Esophagus squamous epithelium (tissue), 5 donors: ENCODE measurements at places on chromosomes 7 and 10.

DNA sequence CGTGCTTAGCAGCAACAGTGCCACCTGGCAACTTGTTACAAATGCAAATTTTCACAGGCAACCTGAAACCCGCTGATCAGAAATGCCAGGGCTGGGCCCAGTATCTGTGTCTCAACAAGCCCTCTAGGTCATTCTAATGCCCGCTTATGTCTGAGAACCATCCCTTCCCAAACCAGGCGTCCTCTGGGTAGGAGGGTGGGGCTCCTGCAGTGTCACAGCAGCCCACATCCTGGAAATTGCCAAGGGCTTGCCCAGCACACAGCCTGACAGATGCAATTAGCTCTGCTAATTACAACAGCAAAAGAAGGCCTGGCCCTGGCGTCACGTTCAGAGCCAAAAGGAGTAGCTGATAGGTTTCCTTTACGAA, 15.9 kb downstream of the ITPRIP start:
- DNase-seq: no peak

- no peak for DNase-seq
Observed at GRCh38 chr7:157972914-157973313, 614.7 kb downstream of the PTPRN2 start.

DNA sequence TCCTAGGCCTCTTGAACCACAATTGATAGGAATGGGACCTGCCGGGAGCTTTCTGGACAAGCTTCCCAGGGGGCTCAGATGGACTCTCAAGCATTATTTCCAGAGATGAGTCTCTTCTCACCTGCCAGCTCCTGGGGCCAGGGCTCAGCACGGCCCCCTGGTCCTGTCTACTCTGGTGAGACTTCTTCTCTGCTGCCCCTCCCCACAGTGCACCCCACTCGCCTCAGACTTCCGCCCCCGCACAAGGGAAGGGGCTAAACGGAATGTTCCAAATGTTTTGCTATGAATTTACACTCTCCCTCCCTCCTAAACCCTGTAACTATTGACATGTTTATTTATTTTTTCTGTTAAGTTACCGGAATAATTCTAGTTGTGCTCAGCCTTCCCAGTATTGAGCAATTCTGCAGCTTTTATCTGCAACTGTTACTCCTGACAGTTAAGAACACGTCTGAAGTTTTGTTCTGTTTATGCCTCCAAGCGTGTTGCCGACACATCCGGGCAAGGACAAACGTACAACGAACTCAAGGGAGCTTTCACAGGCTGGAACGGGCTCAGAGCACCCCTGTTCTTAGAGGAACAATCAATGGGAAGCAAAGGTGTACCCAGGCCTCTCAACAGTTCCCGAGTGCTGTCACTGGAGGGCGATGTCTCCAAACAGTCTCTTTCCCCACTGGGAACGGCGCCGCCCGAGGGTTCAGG, 55.2 kb downstream of the FHIP2A start:
- no peak for DNase-seq

DNA sequence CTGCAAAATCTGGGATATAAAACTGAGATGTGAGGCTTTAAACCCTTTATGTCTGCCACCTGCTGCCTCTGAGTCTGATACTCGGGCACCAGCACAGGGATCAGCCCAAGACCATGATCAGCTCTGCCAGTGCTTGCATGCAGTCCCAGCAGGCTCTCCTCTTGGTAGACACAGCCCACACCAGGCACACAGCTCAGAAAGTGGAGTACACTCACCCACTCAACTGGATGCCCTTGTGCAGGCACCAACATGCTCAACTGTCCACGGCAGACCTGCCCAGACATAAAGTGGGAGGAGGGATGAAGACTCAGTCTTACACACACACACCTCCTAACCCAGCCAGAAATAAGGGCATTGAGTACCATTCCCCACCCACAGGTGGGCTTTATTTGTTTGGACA, 18.2 kb upstream of the MYH16 start:
- no peak for DNase-seq

DNA sequence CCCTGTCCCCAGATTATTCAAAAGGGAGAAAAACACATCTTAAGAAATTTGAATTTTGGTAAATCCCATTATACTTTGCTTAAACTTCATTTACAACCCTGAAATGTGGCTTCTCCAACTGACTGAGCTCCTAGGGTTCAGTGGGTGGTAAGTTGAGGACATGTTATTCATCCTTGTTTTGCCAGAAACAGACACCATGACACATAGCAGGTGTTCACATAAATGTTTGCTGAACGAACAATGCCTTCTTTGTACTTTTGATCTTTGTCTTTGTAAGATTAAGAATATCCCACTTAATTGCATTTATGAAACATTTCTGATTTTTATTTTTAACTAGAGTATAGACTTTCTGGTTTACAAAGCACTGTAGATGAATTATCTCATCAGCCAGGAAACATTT, 209.7 kb downstream of the GPAM start:
- DNase-seq: no peak

- DNase-seq: no peak
Observed at GRCh38 chr7:2512713-2513112, 6.9 kb upstream of the LFNG start.

GRCh38 chr7:131103997-131104396, 223.7 kb upstream of the MKLN1 start:
- no peak for DNase-seq

- DNase-seq: no peak
Observed at GRCh38 chr10:34808801-34809745, 6.0 kb downstream of the PARD3 start.

- no peak for DNase-seq
Observed at GRCh38 chr7:28745351-28745750, 212.8 kb downstream of the TRIL start.

DNA sequence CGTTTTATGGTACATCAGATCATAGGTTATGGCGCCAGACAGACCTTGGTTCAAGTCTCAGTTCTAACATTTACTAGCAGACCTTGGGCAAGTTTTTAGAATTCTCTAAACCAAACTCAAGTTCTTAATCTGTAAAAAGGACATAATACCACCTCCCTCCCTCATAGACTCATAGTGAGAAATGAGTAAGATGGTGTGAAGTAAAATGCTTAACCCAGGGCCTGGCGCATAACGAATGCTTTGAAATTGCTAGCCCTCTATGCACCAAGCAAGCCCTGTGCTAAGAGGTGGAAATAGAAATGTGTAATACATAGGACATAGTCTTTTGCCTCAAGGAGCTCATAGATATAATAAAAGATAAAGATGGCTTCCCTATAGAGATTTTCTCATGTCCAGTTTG, 17.7 kb upstream of the SLC35B4 start:
- no peak for DNase-seq

GRCh38 chr7:159211540-159212182, 67.0 kb upstream of the VIPR2 start:
- no peak for DNase-seq

DNA sequence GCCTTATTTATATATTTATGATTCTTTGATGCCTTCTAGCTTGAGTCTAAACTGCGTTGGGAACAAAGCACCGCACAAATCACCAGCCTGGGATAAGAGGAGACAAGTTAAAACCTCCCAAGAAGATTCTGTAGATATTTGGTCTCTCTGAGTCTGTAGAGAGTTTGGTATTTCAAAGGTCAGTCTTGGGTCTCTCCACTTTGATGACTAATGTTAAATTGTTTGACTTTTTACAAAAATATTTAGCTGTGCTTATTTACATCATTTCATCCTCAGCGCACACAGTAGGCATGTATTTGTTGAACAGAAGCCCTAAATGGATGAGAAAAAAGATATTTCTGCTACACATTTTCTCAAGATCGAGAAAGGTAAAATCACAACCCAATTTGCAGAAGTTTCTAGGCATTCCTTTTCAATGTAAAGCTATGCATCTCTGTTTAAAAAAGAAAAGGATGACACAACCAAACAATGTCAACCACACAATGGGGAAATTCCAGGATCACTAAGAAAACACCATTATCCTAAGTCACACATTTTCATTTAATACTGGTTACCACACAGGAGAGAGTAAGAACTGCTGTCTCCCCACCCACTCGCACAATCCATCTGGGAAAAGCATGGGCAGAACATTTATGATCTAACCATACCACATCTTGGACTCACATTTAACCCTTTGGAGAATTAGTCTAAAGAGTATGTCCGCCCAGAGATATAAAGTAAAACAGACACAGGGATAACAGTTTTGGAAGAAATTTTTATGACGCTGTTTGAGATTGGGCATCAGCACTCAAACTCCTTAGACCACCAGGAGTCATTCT, 4.4 kb downstream of the CDK6 start:
- DNase-seq: no peak

DNA sequence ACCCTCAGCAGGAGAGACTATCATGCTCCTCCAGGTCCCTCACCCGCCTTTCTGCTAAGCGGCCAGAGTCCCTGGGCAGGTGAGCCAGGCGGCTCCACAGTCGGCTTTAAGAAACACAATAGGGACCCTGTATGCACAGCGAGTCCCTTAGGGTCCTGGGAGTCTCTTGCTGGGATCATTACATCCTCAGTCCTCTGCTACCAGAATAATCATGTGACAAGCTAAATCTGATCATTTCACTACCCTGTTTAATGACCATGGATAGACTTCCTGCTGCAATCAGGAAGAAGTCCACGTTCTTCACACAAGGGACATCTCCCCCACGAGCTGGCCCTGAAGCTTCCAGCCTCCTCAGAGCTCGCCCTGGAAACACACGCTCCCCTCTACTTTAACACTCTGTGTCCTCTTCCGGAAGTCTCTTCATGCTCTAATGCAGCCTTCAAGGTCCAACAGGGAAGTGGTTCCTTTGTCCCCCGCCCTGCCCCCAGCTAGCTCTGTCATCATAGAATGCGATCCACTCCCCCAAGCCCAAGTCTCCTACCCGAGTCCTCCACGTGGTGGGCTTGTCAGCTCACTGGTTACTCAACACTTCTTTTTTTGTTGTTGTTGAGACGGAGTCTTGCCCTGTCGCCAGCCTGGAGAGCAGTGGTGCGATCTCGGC, 101.5 kb downstream of the RNF216 start:
- DNase-seq: no peak

DNA sequence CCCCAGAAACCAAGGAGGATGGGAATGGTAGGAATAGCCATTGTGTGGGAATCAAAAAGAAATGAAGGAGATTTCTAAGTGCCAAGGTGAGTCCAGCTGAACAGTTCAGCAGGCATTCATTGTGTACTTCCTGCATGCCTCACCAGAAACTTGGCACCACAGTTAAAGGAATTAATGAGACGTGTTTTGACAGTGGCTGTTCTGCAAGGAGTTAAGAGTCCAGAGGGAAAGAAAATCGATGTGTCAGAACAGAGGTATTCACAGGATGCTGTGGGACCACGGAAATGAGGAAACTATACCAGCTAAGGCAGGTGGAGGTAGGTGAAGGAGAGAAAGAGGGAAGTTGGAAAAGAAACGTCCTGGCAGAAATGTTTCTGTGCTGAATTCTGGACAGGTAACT, 78.1 kb downstream of the PRKCQ start:
- no peak for DNase-seq

- no peak for DNase-seq
Observed at GRCh38 chr7:80517282-80517747, 5.5 kb upstream of the GNAT3 start.

- DNase-seq: no peak
Observed at GRCh38 chr7:951881-952547, 2.5 kb downstream of the ADAP1 start.

DNA sequence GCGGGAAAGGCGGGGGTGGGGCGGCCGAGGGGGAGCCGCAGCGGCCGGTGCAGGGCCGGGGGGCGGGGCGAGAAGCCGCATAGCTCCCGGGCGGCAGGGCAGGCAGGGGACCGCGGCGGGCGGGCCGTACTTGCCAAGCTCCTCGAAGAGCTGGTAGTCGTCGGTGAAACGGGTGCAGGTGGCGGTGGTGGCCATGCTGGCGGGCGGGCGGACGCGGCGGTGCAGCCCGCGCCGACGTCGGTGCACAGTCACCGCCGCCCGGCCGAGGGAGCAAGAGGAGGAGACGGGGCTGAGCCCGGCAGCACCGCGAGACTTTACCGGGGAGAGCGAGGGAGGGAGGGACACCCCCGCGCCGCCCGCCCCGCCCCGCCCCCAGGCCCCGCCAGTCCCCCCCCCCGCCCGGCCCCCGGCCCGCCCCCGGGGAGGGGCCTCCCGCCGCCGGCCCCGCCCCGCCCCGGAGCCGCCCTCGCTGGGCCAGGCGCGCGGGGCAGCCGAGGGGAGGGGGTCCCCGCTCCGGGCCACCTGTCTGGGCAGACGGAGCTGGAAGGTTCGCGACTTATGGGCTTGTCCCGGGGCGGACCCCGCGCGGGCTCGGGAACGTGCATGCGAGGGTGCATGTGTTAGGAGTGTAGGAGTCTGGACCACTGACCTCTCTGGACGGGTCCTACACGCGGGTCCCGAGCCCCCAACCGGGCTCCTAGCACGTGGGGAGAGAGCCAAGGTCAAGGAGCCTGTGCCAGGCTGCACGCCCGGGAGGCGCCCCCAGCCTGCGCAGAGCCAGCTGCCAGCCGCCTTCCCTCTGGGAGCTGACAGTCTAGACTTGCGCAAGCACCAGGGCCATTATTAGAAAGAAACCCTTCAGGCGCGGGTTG, at the start of gene CAMK2G:
CAMK2G (minus strand) TSS at position 289 of the 872 bp plus-strand sequence; CDS start at position 195, 94 bp downstream.
- peak; percentile 20 for DNase-seq

- no peak for DNase-seq
Observed at GRCh38 chr10:28981007-28981406, 303.7 kb downstream of the BAMBI start.

- no peak for DNase-seq
Observed at GRCh38 chr7:143003393-143004051, 23.4 kb downstream of the OR9A2 start.

GRCh38 chr10:106935978-106936451, 228.5 kb downstream of the SORCS1 start:
- DNase-seq: no peak

GRCh38 chr7:3266240-3266639, 34.8 kb upstream of the SDK1 start:
- no peak for DNase-seq

- no peak for DNase-seq
Observed at GRCh38 chr7:77822269-77822668, 23.7 kb downstream of the PHTF2 start.

GRCh38 chr10:49109669-49110340, 5.5 kb downstream of the VSTM4 start:
- DNase-seq: no peak

DNA sequence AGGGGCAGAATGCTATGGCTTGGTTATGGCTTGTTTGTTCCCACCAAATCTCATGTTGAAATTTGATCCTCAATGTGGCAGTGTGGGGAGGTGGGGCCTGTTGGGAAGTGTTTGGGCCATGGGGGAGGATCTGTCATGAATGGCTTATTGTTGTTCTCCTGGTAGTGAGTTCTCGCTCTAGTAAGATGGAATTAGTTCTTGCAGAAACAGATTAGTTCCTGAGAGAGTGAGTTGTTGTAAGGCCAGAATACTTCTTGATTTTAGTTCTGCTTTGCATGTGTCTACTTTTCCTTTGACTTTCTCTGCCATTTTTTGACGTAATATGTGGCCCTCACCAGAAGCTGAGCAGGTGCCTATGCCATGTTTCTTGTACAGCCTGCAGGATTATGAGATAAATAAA, 188.2 kb downstream of the KIF20B start:
- no peak for DNase-seq

- no peak for DNase-seq
Observed at GRCh38 chr10:19803676-19804075, 12.6 kb upstream of the PLXDC2 start.

DNA sequence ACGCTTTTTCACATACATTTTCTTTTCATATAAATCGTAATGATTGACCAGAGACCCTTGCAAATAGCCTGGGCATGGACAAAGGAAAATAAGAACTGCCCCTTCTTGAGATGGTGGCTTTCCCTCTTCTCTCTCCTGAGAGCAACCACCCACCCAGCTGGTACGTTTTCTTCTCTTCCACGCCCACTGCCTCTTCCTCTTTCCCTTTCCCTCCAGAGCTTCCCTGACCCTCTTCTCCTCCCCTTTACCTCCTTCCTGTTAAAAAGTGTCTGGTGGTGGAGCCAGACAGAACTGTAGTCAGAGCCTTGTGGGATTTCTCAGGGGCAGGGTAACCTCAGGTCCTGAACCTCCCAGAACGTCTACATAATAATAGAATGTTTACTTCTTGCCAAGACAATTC, 23.2 kb downstream of the GPR141 start:
- DNase-seq: no peak
